NB4 (cell line): ENCODE measurements at places on chromosomes 2 and 18.

- DNase-seq = no peak
These were observed 24.2 kb downstream of the MAP3K20 start for GRCh38 chr2:173099804-173100203.

DNA sequence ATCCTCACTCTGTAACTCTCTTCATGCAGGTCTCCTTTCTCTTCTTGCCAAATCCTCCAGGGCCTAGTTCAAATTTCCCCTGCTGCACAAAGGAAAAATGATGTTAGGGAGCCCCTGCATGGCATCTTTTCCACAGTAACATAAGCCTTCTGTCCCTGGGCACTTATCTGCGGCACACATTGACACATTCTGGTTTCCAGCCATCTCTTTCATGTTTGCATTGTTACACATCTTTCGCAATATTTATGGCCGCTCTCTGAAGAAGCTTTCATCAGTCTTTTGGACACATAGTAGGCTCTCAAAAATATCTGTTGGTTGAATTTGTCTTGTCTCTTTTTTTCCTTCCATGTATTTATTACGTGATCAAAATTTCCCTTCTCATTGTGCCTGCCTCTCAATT, 1806.1 kb upstream of the PIK3C3 start:
- no peak for DNase-seq

DNA sequence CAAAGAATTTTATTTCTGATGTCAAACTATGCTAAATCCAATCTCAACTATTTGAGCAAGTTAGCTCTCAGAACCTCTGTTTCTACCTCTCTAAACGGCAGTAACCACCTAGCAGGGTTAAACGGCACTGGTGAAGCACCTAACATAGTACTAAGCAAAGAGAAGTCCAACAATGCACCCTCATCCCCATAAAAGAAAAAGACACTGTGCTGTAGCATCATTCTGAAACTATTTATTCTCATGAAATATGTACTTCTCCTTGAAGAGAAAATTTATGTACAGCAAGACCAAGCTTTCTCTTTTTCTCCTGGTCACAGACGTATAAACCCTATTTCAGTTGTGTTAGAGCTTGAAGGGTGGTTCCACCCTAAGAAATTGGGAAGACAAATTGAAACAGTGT, 4.8 kb downstream of the MEX3C start:
- no peak for DNase-seq

DNA sequence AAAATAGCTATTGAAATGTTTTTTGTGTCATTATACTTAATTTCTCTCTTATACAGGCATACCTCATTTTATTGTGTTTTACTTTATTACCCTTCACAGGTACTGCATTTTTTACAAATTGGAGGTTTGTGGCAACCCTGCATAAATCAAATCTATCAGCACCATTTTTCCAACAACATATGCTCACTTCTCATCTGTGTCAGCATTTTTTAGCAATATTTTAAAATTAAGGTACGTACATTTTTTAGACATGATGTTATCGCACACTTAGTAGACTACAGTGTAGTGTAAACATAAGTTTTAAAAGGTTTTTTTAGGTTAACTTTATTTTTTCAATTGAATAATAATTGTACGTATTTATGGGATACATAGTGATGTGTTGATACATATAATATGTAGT, 30.8 kb upstream of the RALBP1 start:
- DNase-seq = no peak

GRCh38 chr2:203719456-203720410, 13.3 kb downstream of the CD28 start:
- DNase-seq = no peak
